ENCODE measurements at places on chromosomes 1 and 21. TPM values are rescaled to one million over a fixed set of nuclear protein-coding genes. Genes with fewer than 3 reads are reported as not detected.

Gene TTC34
- total RNA-seq = under 0.01 TPM

Gene NUDC
- total RNA-seq = 34.8 TPM

Gene FCGR3A
- total RNA-seq = not detected

Gene SYCP1
- not detected for total RNA-seq

Gene GRIK3
- not detected for total RNA-seq

Gene S100A7
- total RNA-seq = not detected

Gene HRNR
- total RNA-seq = not detected
